ENCODE measurements at places on chromosomes 13 and 19.

GRCh38 chr19:6218491-6219146 is 61.2 kb downstream of the MLLT1 start:
- DNase-seq = no peak

DNA sequence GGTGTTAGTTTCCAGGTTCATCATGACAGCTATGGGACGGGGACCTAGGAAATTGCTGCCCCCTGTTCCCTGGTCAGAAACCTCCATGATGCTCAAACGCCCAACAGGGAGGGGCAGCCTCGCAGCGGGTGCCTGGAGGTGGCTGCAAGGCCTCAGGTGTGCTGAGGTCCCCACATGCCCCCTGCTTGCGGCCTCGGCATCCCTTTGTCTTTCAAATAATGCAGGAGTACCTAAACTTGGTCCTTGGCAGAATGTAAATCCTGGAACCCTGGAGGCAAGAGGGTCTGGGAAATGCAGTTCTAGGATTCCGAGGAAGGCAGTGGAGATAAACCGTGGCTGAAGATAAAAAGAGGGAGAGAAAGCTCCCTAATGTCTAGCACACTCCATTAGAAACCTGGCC is 52.4 kb downstream of the SKA3 start:
- DNase-seq = no peak

- DNase-seq = no peak
Measured at GRCh38 chr19:36207605-36208252, 6.7 kb downstream of the ZNF565 start.

GRCh38 chr13:113912596-113912995 is 48.7 kb upstream of the GAS6 start:
- DNase-seq = no peak

GRCh38 chr13:48493851-48494250 is 39.0 kb downstream of the RCBTB2 start:
- no peak for DNase-seq

- DNase-seq = no peak
Measured at GRCh38 chr13:20378721-20379120, 146.6 kb upstream of the GJB6 start.

- no peak for DNase-seq
Measured at GRCh38 chr19:50772476-50772875, 2.2 kb downstream of the GPR32 start.

GRCh38 chr13:111202745-111203144 is 87.6 kb downstream of the ARHGEF7 start:
- peak; percentile 80 for DNase-seq

GRCh38 chr19:53518716-53519115 is 19.2 kb upstream of the ZNF331 start:
- no peak for DNase-seq

DNA sequence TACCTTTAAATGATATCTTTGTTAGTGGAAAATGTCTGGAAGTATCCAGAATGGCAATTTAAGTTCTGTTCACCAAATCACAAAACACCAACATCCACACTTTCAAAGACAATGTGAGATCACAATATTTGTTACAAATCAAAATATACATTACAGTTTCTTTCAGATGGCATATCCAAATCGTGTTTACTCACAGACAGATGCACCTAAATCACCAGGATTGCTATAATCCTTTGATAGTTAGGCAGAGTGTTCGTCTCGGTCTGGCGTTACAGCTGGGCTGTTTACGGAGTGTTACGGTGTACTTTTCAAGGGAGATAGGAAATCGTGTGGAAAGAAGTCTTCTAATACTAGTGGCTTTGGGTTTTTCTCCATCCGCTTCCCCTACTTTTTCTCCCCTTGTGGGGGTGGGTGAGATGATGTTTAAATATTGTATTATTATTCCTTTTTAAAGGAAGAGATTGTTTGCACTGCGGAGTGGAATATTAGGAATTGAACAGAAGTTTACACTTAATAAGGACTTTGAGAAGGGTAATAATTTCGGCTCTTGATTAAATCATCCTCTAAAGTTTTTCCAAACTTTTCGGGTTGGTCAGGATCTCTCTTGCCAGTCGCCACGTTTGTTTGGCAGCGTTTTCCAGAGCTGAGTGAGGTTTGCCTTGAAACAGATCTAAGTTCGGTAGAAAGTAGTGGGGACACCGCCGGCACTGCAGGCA is 1.8 kb downstream of the MAB21L1 start:
- no peak for DNase-seq

GRCh38 chr19:38619361-38620174 is 580 bp downstream of the EIF3K start:
- no peak for DNase-seq

GRCh38 chr19:29837448-29837981 is 25.7 kb downstream of the CCNE1 start:
- DNase-seq = no peak

DNA sequence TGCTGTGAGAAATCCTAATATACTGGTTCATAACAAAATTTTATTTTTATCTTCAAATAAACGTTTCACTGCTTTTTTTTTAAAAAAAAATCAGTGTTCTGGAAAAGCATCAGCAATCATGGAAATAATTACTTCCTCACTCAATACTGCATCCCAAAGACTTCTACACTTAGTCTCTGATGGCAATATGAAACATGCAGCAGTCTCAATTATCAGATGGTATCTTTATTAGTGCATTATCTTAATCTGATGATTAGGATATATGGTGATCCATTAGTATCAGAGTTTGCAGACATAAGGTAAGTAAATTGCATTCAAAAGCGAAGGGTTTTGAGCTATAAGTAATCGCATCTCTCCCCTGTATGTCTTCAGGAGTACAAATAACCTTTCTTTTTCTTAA is 218.3 kb upstream of the EDNRB start:
- no peak for DNase-seq

DNA sequence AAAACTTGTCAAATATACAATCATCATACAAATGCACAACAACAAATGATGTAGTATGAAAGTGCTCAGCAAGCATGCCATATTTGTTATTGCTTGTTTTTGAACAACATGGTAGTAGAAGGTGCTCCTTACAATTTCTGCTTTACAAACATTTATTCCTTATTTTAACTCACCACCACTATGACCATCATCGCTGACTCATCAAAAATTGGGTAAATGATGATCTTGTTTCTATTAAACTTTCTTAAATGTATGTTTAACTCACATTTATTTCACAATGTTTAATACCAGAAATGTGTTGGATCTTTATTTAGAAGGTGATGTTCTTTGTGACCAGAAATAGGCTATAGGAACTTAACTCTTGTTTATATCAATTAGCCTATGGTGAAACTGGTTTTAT is 45.5 kb downstream of the KCNRG start:
- DNase-seq = no peak

GRCh38 chr19:8489561-8490394 is 12.7 kb downstream of the PRAM1 start:
- no peak for DNase-seq

GRCh38 chr13:44045180-44045562 is 165.5 kb downstream of the LACC1 start:
- no peak for DNase-seq

GRCh38 chr19:42468273-42468796 is 25.6 kb upstream of the CXCL17 start:
- DNase-seq = peak; percentile 70

- no peak for DNase-seq
Measured at GRCh38 chr19:7068599-7068998, 904 bp upstream of the ZNF557 start.

- DNase-seq = no peak
Measured at GRCh38 chr19:45901912-45902650, at the start of gene MYPOP. Gene MYPOP (minus strand): TSS chr19:45902613. CDS start chr19:45901773, 840 bp downstream.

- DNase-seq = no peak
Measured at GRCh38 chr19:29415507-29415906, 110.3 kb upstream of the VSTM2B start.

- DNase-seq = no peak
Measured at GRCh38 chr13:50616101-50616500, 227.4 kb downstream of the DLEU7 start.

- no peak for DNase-seq
Measured at GRCh38 chr13:24265453-24265852, 43.9 kb upstream of the C1QTNF9 start.

DNA sequence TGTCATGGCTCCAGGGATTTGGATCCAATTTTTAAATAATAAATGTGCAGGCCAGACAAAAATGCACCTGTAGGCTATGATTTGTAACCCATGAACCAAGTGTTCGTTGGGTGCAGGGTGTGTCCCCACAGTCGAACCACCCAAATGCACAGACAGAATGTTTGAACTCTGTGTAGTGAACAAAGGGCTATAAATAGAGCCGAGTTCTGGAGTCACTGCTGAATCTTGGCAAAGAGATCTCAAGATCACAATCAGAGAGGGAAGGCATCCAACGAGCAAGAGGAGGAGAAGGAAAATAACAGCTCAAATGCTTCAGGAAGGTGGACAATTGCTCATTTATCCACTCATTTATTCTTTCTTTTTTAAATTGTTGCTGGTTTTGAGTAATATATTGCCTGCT is 547.9 kb downstream of the FGF9 start:
- no peak for DNase-seq

- DNase-seq = no peak
Measured at GRCh38 chr19:24078680-24079079, 8.3 kb upstream of the ZNF254 start.

DNA sequence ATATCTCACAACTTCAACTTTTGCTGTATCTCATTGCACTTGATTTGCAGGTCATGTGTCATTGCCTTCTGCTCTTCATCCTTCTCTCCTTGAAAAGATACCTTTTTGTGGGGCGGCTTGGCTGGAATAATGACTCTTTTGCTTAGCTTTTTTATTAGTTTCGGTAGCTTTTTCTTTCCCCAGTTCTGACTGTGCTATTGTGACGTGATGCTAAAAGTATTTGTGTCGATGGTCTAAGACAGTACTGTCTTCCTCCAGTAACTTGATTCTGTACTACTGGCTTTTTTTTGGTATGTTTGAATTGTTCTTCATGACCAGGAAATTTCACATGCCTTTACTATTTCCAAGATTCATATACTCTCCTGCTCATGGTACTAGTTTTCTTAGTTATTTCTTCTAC is 63.1 kb downstream of the SLITRK1 start:
- DNase-seq = no peak

DNA sequence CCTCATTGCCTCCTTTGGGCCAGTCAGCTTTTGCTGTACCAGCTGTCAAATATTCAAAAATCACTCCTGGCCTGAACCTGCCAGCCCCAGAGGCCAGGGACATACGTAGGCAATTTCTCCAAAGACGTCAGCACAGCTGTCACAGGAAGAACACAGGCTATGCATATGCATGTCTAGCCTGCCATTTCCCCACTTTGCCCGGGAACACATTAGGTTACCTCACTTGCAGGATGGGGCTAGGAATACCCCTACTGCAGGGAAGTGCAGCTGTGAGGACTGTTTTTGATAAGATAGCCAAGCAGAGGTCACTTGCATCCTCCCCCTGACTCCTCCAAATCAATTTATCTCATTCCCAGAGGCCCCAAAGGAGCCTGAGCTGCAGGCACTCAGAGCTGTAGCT is 2.8 kb downstream of the ZNF667 start:
- no peak for DNase-seq

GRCh38 chr19:50717891-50718254 is 1.7 kb downstream of the SHANK1 start:
- DNase-seq = no peak

DNA sequence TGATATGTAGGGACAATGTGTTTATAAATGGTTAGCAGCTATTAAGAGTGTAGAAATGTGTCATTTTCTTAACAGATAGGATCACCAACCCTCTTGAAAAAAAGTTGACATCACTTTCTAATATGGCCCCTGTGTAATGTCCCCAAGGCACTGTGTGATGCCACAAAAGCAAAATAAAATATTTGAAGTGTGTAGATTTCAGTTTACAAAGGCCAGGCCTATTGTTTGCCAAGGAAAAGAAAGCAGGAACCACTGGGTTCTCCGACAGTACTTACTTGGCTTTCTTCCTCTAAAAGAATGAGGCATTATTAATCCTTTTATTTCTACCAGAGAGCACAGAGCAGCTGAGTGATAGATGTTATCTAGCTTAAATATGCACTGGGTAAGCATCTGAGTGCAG is 10.5 kb upstream of the GJA3 start:
- DNase-seq = no peak

DNA sequence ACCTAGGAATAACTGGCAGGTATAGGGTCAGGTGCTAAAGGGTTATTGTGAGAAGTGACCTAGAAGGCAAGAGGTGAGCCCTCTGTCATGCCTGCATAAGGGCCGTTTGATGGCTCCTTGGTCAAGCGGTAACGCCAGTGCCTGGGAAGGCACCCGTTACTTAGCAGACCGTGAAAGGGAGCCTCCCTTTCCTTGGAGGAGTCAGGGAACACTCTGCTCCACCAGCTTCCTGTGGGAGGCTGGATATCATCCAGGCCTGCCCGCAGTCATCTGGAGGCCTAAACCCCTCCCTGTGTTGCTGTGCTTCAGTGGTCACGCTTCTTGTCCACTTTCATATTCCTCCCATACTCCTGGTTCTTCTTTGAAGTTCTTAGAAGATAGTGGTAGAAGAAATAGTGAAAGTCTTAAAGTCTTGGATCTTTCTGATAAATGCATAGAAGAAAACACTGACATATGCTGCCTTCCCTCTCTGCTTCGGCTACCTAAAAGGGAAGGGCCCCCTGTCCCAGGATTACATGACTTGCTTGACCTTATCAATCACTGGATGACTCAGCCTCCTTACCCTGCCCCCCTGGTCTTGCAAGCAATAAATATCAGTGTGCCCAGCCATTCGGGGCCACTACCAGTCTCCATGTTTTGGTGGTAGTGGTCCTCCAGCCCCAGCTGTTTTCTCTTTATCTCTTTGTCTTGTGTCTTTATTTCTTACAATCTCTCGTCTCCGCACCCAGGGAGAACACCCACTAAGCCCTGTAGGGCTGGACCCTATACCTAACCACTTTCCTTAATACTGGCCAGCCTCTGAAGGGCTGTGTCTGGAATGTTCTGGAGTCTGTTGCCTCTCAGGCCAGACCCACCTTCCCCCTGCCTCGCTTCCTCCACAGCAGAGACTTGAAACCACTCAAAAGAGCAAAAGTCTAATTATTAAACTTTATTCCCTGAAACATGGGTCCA is 16.1 kb upstream of the ABCC4 start:
- DNase-seq = no peak

- no peak for DNase-seq
Measured at GRCh38 chr13:51035978-51036377, 75.1 kb downstream of the C13orf42 start.

DNA sequence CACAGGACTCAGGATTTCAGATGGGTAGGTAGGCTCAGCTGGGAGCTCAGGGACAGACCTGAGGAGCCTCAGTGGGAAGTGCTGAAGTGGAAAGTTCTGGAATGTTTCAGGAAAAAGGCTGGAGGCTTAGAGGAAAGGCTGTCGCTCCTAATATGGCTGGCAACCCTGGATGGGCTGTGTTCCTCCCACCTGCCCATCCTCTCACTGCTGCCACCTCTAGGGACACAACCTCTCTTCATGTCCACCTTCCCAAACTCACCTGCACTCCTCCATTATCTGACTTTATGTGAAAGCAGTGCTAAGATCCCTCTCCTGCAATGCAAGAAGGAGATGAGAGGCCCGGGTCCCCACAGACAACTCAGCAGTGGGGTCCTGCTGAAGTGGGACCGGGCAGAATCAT is 5.8 kb upstream of the CEACAM21 start:
- DNase-seq = no peak
